ENCODE measurements at places on chromosomes 6 and 20. TPM values are rescaled to one million over a fixed set of nuclear protein-coding genes. Genes with fewer than 3 reads are reported as not detected.

The DDO gene
- total RNA-seq: not detected

- H3K27ac ChIP-seq: no peak overlapping the region
- H3K36me3 ChIP-seq: peaks cover 4% of the 10 kb centered on the region
- H3K4me3 ChIP-seq: no peak overlapping the region
- H3K4me1 ChIP-seq: peaks cover 31% of the 10 kb centered on the region
- no peak for DNase-seq
These were observed 36.3 kb downstream of the DYNLT1 start for GRCh38 chr6:158608221-158608620.

The SOX18 gene
- 0.84 TPM for total RNA-seq

DNA sequence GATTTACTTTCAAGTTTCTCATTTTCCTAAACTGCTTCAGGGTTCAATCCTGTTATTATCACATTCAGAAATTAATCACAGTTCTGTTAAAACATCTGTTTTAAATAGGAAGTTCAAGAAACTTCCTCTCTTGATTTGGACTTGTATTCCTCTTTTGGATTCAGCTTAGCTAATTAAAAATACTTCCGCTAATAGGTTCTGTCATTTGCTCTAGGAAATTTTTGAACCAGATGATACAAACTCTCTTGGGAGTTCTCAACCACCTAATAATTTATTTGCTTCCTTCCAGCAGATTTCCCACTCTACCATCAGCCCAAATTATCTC, 15.9 kb upstream of the TMEM30A start:
- H3K4me3 ChIP-seq: no peak overlapping the region
- H3K27me3 ChIP-seq: no peaks in the 10 kb centered on the region
- DNase-seq: no peak
- H3K36me3 ChIP-seq: no peaks in the 10 kb centered on the region

DNA sequence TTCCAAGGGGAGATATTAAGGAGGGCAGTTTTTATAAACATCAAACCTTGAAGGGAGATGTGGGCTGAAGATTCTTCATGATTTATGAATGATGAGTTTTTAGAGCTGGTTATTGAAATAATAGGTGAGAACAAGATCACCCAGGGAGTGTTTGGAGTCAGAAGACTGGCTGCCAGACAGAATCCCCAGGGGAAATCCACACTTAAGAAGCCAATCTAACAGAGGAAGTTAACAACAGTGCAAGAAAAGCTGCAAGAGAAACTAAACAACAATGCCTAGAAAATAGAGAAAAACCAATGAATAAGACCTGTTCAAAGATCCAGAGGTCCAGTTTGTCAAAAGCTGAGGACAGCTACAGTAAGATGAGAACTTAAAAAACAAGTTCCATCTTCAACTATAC, 167.9 kb upstream of the MAN1A1 start:
- H3K4me3 ChIP-seq: no peak overlapping the region
- H3K4me1 ChIP-seq: no peaks in the 10 kb centered on the region
- no peaks in the 10 kb centered on the region for H3K27me3 ChIP-seq
- no peak overlapping the region for H3K27ac ChIP-seq

DNA sequence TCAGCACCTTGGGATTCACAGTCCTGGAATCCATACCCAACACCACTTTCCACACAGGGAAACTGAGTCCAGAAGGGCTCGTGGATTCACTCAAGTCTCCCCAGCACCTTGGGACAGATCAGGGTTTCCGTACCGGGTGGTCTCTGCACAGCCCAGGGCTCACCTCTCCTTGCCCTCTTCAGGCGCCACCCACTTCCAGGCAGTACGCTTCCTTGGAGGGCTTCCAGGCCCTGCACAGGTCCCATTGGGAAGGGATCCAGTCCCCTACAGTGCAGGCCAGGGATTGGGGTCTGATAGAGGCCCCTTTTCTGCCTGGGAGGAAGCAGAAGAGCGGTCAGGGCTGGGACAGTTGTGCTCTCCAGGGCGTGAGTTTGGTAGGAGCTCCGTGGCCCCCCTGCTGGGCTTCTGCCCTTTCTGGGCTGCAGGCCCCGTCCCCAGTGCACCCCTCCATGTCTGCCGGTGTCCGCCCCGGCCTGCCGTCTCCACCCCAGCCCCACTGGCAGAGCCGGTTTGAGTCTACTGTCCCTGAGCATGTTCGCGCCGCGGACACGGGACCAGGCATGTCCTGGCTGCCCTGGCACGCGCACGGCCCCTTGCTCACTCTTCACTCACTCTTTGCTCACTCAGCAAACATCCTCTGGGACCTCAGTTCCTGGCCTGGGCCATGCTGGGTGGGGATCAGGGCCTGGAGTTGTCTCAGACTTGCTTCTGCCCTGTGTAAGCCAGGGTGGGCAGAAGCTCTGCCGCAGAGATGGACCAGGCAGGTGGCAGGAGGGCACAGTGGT, 12.6 kb downstream of the SRC start:
- H3K4me1 ChIP-seq: peaks cover 26% of the 10 kb centered on the region
- no peaks in the 10 kb centered on the region for H3K27me3 ChIP-seq
- peaks cover 11% of the 10 kb centered on the region for H3K36me3 ChIP-seq
- H3K4me3 ChIP-seq: no peak overlapping the region

The SLC18B1 gene
- total RNA-seq: 7.8 TPM

DNA sequence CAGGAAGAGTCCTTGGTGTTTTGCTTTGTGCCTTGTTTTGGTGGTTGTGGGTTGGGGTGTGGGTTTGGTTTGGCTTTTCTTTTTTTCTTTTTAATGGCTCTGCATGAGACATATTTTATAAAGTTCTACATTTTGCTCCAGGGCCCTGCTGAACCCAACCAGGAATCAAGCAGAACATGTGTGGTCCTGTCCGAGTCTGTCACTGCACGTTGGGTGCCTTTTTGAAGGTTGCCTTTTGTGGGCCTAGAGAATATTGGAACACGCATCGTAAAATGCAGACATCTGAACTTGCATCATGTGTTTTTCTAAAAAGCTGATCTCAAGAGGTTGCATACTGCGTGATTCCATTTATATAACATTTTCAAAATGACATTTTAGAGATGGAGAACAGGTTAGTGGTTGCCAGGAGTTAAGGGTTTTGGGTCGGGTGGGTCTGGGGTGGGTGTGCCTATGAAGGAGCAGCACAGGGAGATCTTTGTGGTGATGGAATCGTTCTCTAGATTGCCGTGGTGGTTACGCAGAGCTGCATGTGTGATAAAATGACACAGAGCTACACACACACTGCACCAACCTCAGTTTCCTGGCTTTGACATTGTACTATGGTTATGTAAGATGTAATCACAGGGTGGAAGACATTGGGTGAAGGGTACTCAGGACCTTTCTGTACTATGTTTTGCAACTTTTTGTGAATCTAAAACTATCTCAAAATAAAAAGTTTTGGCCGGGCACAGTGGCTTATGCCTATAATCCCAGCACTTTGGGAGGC, 80.2 kb downstream of the EYA2 start:
- DNase-seq: no peak
- no peak overlapping the region for H3K4me3 ChIP-seq
- H3K27me3 ChIP-seq: no peaks in the 10 kb centered on the region
- no peaks in the 10 kb centered on the region for H3K4me1 ChIP-seq
- H3K36me3 ChIP-seq: no peaks in the 10 kb centered on the region

The ZNF334 gene
- total RNA-seq: not detected

Measured in Caco-2 (cell line).